ENCODE measurements at places on chromosomes 6 and 20.

DNA sequence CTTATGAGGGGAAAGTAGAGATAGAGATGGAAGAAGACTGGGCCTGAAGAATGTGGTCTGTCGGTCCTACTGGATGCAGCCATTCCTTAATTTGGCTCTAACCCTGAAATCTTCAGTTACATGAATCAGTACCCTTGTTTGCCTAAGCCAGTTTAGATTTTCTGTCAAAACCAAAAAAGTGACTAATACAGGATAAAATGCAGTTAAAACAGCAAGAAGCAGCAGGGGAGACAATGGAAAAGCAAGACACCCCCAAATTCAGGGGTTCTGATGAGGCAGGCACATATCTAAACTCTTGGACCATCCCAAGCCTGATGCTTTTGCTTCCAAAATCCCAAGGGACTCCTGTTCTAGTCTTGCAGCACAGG, 17.4 kb upstream of the UBE2V1 start:
- no peak for DNase-seq

GRCh38 chr6:78243519-78243918, 590.7 kb downstream of the MEI4 start:
- no peak for DNase-seq

DNA sequence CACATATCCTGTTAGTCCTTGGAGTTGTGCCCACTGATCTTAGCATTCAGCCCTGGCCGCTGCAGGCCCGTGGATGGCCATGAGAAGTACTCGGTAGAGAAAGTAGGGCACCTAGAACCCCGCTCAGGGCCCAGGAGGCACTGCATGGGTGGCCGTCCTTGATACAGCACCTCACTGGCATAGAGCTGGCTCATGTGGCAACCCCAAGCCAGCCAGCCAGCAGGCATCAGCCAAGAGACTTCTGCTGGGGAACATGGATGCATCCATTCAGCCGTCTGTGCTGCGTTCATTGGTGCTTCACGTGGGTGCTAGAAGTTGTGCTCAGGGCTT, 10.6 kb downstream of the PYGB start:
- DNase-seq, result no peak

DNA sequence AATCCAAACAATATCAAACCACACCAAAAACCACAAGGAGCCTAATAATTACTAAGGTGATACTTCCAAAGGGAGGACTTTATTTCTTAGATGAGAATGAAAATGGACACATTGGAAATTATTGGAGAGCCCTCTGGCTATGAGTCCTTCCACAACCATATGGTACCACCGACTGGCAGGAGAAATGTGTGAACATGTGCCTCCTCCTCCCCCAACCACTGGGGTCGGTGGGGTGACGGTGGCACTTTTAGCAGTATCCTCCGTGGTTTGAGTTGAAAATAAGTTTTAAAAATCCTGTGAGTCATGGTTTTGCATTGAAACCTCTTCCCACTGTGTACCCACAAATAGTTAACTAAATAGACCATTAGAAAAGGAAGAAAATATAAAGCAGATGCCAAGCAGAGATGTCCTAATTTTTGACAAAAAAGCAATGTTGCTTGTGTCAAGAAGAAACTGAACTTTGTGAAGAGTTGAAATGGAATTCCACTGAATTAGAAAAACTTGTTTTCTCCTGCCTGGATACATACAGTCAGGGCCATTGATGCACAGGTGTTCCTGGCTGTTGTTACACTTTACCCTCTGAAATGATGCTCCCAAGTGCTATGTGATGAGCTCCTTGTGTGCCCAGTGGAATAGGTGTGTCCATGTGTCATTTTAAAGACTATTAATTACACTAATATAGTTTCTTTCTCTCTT, 3.2 kb downstream of the EDN1 start:
- no peak for DNase-seq

GRCh38 chr6:43765776-43766499, 4.1 kb upstream of the VEGFA start:
- no peak for DNase-seq

Data from NCI-H1436 (cell line).